ENCODE measurements at places on chromosomes 16 and 17.

DNA sequence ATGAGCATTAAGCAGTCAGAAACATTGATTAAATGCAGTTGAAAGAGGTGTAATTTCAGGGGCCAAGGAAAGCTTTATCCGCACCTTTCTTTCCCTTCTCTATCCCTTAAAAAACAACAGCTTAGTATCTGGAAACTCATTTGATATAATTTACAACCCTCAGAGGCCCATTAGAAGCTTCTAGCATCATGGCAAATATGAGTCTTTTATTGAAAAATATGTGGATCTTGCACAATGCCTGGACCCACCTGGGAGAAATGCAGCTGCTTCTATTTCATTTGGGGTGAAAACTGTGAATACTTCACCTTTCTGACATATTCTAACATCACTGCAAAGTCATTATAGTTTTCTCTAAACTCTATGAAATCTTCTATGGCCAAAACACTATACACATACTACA is 492.2 kb upstream of the PSMD7 start:
- no peak overlapping the region for H3K27ac ChIP-seq
- H3K36me3 ChIP-seq, result no peaks in the 10 kb centered on the region
- no peak for DNase-seq
- no peak overlapping the region for H3K4me3 ChIP-seq
- no peaks in the 10 kb centered on the region for H3K4me1 ChIP-seq

DNA sequence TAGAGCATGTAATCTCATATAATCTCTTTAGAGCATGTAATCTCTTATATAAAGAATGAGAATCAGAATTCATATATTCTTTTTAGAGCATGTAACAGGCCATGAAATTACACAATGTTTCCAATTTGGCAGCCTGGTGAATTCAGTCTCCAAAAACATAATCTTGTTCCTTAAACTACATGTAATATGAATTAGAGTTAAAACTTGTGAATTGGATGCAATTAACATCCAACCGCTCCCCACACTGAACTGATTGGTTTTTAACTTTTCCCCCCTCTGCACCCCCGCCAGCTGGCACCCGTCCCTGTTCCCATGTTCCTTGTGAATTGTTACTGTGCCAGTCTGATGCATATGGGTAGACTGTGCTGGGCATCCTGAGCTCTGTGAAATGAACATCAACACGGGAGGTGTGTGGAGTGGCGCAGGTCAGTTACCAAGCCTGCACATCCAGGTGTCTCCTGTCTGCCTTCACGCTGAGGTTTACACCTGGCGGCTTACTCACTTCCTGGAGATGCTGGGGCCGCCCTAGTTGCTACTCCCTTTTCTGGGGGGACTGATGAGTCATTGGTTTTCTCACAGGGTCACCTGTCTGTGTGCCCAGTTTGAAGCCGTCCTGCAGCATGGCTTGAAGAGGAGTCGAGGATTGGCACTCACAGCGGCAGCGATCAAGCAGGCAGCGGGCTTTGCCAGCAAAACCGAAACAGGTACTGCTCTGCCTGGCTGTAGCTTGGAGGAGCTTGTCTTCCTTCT is 50.4 kb downstream of the SNX29 start:
- no peak overlapping the region for H3K4me3 ChIP-seq
- H3K36me3 ChIP-seq, result peaks cover 2% of the 10 kb centered on the region
- no peaks in the 10 kb centered on the region for H3K27me3 ChIP-seq
- no peak for DNase-seq
- no peak overlapping the region for H3K27ac ChIP-seq

DNA sequence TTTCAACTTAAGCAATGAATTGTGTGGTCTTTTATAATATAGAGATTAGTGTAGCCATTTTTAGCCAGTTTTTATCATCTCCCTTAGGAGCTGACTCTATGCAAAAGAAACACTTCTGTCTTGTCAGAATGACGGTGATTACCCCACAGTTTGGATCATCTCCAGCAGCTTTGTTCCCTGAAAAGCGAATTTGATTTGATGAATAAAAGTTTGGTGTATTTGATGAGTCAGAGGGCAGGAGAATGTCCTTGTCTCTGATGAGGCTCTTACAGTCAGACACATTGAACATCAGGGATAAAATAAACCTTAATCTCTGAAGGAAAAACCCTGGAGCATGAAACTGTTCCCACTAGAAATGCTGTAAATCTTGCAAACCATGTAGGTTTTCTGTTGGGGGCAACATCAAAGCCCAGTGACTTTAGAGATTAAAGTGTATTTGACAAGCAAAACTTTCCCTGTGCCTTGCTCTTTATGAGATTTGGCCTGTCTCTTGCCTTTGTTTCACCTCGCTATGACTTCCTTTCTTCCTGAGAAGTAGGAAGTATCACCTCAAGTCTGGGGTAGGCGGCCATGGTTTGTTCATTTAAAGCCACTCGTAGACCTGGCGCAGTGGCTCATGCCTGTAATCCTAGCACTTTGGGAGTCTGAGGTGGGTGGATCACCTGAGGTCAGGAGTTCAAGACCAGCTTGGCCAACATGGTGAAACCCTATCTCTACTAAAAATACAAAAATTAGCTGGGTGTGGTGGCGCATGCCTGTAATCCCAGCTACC is 209.3 kb downstream of the FTO start:
- H3K4me1 ChIP-seq, result no peaks in the 10 kb centered on the region
- H3K27ac ChIP-seq, result peak overlapping the region; percentile 83
- H3K27me3 ChIP-seq, result no peaks in the 10 kb centered on the region
- peak; percentile 24 for DNase-seq

GRCh38 chr17:11330006-11330405 is 89.0 kb downstream of the SHISA6 start:
- H3K4me3 ChIP-seq, result no peak overlapping the region
- H3K4me1 ChIP-seq, result no peaks in the 10 kb centered on the region
- H3K27me3 ChIP-seq, result no peaks in the 10 kb centered on the region
- DNase-seq, result no peak
- no peaks in the 10 kb centered on the region for H3K36me3 ChIP-seq

DNA sequence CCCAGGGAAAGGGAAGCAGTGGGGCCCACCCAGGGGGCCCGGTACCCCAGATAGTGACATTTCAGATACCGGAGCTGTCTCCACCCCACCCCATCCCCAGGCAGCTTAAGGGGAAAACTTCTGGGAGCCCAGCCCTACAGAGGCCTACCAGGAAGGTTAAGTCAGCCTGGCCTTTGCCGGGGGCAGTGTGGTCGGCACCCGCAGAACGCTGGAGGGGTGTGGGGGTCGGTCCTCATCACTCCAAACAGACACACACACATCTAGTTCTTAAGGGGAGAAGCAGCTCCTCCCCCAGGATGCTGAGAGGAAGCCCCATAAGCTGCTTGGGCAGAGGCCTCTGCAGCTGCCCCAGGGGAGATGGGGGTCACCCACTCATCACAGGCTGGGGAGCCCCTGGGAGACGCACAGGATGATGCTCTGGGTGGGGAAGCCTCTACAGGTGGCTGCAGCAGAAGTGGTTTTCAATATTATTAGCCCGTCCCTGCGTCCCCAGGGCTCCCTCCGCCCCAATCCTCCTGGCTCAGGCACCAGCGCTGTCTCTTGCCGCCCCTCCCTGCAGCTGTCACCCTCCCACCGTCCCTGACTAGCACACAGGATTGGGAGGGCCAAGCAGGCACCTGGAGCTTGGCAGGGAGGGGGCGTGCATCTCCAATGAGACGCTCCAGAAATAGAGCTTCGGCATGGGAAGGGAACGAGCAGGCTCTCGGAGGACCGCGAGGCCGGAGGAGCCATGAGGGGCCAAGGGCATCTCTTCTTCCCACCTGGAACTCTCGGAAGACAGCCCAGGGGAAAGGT is 1.4 kb upstream of the ABR start:
- no peak for DNase-seq
- peaks cover 18% of the 10 kb centered on the region for H3K4me1 ChIP-seq
- no peaks in the 10 kb centered on the region for H3K27me3 ChIP-seq
- no peaks in the 10 kb centered on the region for H3K36me3 ChIP-seq

DNA sequence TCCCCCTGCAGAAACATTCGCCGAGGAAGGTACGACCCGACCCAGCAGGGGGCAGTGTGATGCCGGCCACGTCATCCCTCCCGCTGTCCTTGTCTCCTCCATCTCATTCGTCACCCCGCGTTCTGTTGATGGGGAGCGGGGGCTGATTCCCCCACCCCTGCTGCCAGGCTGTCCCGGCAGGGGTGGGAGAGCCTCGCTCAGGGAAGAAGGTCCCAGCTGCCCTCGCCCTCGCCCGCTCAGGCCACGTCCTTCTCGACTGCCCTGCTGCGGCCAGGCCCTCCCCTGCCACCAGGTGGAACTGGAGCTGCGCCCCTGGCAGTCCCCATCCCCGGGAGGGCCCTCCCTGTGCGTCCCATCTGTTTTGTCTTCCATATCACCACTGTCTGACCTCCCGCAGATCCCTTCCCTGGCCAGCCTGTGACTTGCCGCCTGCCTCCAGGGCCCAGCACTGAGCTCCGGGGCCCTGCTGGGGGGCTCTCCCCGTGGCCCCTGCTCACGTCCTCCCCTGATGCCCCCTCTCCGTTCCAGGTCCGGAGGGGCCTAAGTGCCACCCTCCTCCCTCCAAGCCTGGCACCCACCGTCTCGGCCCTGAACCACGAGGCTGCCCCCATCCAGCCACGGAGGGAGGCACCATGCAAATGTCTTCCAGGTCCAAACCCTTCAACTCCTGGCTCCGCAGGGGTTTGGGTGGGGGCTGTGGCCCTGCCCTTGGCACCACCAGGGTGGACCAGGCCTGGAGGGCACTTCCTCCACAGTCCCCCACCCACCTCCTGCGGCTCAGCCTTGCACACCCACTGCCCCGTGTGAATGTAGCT is 20.6 kb downstream of the ADAM11 start:
- peak overlapping the region; percentile 29 for H3K4me3 ChIP-seq
- H3K27me3 ChIP-seq, result peaks cover 9% of the 10 kb centered on the region
- no peak overlapping the region for H3K27ac ChIP-seq
- H3K36me3 ChIP-seq, result no peaks in the 10 kb centered on the region
- peak; percentile 89 for DNase-seq

DNA sequence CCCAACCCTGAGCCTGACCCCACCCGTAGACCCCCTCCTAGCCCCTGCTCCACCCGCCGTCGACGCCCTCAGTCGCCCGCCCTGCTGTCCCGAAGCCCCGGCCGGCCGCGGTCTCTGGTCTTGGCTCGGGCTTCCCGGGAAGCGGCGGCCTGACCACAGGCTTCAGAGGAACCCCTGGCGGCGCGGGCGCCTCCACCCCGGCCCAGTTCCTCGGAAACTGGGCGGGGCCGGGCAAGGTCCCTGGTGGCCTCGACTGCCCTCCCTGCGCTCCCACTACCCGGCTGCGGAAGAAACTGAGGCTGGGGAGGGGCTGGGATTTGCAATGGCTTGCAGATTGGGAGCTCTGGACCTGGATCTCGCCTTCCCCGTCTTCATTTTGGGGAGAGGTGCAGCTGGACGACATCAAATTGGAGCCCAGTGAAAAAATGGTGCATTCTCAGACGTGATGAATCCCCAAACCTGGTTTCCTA is 692 bp upstream of the SOCS1 start:
- H3K27ac ChIP-seq, result peak overlapping the region; percentile 90
- H3K4me3 ChIP-seq, result peak overlapping the region; percentile 96
- H3K4me1 ChIP-seq, result peaks cover 50% of the 10 kb centered on the region

DNA sequence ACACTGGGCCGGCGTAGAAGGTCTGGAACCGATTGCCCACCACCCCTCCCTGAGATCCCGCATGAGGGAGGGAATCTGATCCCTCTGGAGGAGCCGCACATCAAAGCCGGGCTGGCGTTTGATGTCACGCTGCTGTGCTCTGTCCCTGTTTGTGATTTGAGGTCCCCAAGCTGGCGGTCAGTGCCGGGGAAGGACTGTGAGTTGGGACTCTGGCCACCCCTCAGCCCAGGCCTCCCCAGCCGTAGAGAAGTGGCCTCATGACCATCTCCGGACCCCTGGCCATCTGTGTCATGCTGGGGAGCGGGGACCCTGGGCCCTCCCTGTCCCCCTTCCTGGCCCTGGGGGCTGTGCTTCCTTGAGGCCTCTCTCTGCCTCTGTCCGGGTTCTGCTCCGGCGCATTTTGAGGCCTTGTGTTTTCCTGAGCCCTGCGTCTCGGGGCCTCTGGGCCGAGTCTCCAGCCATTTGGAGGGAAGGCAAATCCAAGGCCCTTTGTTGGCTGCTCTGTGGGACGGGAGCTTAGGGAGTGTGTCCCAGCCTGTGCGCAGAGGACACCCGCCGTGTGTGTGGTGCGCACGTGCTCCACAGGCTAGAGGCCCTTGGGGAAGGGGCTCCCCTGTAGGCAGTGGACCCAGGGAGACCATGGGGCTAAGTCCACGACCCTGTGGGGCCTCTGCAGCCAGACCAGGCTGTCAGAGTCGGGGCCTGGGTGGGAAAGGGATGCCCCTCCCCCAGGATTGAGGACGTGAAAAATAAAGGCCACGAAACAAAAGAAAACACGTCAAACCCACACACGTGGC is 15.1 kb downstream of the ASPSCR1 start:
- no peaks in the 10 kb centered on the region for H3K36me3 ChIP-seq
- no peaks in the 10 kb centered on the region for H3K27me3 ChIP-seq
- no peaks in the 10 kb centered on the region for H3K4me1 ChIP-seq

GRCh38 chr17:7837408-7838088 is 3.5 kb downstream of the KDM6B start:
- DNase-seq, result no peak
- no peaks in the 10 kb centered on the region for H3K27me3 ChIP-seq
- H3K4me3 ChIP-seq, result peak overlapping the region; percentile 89
- peaks cover 4% of the 10 kb centered on the region for H3K36me3 ChIP-seq
- H3K27ac ChIP-seq, result peak overlapping the region; percentile 88

DNA sequence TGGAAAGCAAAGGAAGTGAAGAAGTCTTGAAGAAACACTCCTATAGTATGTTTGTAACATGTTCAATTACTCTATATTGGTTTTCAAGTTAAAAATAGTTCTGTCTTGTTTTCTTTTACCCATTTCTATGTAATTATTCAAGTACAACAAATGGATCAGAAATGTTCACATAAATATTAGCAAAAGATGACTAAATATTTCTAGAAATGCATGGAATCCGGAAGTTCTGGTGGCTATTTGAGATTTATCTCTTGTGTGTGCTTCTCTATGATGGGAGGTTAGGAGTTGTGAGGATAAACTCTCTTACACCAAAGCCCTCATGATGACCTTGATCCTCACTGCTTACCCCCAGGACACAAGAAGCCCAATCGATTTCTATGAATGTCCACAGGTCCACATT is 237.5 kb downstream of the CDH8 start:
- H3K36me3 ChIP-seq, result no peaks in the 10 kb centered on the region
- no peak for DNase-seq
- H3K27me3 ChIP-seq, result no peaks in the 10 kb centered on the region
- H3K4me1 ChIP-seq, result no peaks in the 10 kb centered on the region
- no peak overlapping the region for H3K27ac ChIP-seq
- no peak overlapping the region for H3K4me3 ChIP-seq

- no peak overlapping the region for H3K4me3 ChIP-seq
- DNase-seq, result no peak
- no peak overlapping the region for H3K27ac ChIP-seq
- H3K4me1 ChIP-seq, result no peaks in the 10 kb centered on the region
These were observed 187.5 kb upstream of the FOXF1 start for GRCh38 chr16:86322806-86323205.

Data from activated naive CD8-positive, alpha-beta T cell treated with anti-CD3 and anti-CD28 coated beads, Interleukin-2, amount 50 U/mL, for 24 hours (primary cell).